Hepatocyte (in vitro differentiated cells): ENCODE measurements at places on chromosomes 6 and 20. TPM values are rescaled to one million over a fixed set of nuclear protein-coding genes. Genes with fewer than 3 reads are reported as not detected.

Gene FNDC11
- polyA plus RNA-seq: 0.79 and 2.1 TPM in 2 replicates

DNA sequence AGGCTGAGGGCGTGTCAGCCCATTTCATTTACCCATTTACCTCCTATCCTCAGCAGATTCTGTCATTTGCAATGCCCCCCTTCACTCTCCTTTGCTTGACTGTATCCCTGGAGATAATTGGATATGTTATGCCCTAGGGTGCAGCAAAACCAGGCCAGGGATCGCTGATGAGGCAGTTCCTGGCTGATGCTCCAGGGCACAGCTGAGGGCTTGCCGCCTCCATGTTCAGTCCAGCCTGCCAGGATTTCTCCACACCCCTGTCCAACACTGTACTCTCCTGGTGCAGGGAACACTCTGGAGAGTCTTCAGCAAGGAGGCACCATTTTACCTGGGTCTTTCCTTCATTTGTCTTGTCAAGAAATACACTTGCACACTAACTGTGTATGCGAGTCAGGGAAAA lies 532.1 kb upstream of the CHD6 start:
- DNase-seq: no peak

DNA sequence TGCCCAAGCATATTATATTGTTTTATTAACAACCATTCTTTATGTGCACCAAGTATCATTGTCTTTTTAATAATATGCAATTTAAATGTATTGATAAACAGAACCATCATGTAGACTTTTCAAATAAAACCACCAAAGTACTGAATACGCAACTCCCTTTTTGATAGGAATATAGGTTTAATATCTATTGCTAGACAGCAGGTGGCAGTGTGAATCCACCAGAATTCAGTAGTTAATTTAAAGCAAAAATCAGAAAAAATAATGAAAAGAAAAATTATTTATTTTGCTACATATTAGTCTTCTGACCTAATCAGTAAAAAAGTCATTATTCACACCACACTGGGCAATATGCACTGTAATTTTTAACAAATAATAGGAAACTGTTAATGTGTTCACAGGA lies 143.7 kb downstream of the KLHL32 start:
- DNase-seq: peak; percentile 50

GRCh38 chr6:135774006-135774405 lies 77.5 kb upstream of the PDE7B start:
- no peak for DNase-seq

- no peak for DNase-seq
These were observed 143.2 kb upstream of the RNF24 start for GRCh38 chr20:4158466-4159050.

DNA sequence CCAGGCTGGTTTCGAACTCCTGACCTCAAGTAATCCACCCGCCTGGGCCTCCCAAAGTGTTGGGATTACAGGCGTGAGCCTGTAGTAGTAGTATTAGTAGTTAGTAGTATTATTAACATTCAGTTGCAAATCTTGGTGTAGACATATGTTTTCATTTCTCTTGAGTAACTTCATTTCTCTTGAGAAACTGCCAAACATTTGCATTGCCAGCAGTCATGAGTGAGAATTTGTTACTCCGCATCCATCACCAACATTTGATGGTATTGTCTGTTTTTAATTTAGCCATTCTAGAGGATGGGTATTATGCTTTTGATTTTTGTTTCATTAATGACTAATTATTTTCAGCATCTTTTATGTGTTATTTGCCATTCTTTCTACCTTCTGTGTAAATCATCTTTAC lies 1.5 kb upstream of the ERVFRD-1 start:
- no peak for DNase-seq

- DNase-seq: no peak
These were observed 13.8 kb downstream of the UCKL1 start for GRCh38 chr20:63942250-63942951.

DNA sequence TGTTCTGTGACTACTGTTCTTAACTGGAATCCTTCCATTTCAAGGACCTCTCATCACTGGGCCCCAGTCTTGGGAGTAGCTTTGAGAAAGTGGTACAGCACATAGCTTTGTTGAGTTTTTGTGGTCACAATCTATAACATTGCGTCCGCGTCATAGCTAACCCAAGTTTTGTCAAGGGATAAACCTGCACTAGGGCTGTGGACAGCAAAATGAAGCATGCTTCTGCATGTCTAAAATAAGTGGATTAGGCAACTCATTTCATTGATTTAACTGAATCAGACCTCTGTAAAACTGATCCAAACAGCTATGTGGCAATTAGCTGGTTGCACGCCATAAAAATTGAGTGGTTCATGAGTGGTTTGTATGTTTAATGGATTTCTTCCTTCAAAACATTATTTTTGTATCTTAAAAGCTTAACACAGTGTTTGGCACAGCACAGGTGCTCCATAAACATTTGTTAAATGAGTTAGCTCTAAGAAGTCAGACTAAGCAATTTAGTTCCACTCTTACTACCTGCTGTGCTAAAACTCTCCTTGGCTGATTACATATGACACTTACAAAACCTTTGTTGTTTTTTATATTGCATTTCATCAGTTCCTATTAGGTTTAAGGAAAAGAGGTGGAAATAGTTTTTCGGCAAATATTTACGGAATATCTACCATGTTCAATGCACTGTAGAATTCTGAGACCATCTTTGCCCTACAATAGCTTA lies 160.3 kb upstream of the ATXN1 start:
- no peak for DNase-seq

DNA sequence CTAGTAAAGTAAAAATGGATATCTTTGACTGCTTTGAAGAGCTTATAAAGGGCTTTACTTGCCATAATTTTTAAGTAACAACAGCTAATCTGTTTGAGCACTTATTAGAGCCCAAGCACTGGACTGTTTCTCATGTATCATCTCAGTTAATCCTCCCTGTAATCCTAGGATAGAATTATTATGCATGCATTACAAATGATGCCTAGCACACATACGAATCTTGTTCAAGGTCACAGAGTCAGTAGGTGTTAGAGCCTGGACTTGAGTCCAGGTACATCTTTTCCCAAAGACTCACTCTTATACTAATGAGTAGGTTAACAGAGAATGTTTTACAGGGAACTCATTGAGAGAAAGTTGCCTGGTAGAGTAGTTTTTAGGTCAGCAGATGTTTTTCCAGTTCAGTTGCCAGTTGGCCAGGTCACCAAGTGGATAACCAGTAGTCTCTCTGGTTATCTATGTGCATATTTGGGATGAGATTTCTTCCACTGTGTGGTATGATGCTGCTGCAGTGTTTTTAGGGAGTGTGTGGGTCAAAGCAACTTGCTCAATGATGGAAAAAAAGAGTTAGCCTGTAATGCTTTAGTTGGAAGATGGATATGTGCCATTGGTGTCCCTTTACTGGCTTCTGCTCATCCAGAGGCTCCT lies 32.3 kb upstream of the LAMA4 start:
- DNase-seq: no peak
